Karpas-422 (cell line): ENCODE measurements at places on chromosomes 1 and 21.

DNA sequence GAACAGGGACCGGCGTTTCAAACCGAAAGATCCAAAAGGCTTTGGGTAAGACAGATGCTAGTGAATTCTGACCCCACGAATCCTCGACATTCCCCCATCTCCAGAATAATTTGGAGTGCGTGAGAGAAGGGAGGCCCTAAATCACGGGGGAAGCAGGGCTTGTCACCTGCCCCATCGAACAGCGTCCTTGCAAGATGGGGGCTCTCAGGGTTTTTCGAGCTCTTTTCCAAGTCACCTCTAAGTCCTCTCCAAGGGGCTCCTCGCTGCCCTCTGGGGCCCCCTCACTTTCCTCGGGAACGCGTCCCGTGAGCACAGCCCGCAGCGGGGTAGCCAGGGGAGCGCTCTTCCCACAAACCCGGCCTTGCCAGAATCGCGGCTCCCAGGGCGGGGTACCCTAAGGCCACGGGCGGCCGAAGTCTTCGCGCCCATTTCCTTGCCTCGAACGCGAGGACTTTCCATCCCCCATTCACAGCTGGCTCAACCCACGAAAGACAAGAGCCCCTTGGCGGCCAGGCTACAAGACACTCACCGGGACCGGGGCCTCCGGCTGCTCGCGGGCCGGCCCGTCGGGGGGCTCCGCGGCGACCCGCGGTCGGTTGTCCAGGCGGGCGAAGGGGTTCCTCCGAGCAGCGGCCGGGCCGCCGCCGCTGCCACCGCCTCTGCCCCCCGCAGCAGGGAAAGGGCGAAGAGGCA, 546 bp downstream of the DONSON start:
- peak; percentile 73 for DNase-seq

GRCh38 chr1:65341381-65341780, 32.0 kb downstream of the DNAJC6 start:
- DNase-seq, result no peak

DNA sequence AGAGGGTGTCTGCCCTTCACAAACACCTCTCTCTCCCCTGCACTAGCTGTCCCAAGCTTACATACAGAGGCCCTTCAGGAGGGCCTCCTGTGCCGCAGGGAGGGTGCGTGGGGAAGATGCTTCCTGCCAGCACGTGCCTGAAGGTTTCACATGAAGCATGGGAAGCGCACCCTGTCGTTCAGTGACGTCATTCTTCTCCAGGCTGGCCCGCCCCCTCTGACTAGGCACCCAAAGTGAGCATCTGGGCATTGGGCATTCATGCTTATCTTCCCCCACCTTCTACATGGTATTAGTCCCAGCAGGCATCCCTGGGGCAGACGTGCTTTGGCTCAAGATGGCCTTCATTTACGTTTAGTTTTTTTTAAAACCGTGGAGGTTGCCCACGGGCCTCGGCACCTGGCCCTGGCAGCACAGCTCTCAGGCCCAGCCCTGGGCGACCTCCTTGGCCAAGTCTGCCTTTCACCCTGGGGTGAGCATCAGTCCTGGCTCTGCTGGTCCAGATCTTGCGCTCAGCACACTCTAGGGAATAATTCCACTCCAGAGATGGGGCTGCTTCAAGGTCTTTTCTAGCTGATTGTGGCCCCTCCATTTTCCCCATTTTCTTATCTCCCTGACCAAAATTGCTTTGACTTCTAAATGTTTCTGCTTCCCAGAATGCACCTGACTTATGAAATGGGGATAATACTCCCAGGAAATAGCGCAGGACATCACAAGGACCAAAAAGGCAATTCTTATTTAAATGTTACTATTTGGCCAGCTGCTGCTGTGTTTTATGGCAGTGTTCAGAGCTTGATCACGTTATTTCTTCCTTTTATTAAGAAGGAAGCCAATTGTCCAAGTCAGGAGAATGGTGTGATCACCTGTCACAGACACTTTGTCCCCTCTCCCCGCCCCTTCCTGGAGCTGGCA, 6.1 kb downstream of the NPPA start:
- peak; percentile 61 for DNase-seq

DNA sequence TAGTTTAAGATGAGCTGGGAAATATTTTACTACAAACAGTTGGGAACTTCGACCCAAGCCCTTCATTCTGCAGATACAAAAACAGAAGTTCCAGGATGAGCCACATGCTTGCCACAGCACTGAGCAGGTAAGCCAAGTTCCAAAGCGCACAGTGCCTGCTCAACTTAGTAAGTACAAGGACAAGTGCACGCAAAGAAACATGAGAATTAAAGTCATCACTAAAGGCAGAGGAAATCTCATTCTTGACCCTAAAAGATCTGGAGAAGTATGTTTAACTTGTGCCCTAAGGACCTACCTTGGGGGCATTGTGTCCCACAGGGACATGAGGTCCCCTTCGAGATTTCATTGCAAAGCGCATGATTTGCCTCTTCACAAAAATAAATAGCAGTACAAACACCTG, 1.2 kb upstream of the UBAP2L start:
- DNase-seq, result peak; percentile 70

DNA sequence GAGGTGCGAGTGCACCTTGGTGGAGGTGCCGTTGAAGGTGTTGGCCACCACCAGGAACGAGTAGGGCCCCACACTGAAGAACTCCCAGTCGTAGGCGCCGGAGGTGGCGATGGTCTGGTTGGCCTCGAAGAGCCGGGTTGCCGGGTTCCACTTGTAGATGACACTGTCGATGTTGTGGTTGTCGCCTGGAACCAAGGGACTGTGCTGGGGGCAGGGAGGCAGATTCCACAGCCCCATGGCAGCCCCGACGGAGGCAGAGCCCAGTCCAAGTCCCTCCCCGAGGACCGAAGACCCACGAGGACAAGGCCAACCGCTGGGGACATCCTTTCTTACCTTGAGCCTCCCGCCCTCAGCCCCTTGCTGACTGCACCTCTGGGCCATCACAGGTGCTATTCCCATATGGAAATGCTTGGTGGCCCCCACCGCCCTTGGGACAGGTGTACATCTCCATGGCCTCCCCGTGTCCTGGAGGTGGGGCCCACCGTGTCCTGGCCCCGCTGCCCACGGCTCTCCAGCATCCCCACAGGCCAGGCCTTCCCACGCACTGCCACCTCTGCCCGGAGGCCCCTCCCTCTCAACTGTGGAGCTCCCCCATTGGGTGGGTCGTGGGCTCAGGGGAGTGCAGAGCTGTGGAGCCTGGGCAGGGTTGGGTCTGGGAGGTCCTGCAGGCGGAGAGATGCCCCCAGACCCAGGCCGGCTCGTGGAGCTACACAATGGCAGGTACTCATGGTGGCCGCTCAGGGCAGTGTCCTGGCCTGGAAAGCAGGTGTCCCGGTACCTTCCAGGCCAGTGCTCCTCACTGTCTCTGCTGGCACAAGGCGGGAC, 17.9 kb downstream of the KRTAP10-1 start:
- DNase-seq, result no peak

- DNase-seq, result no peak
Measured at GRCh38 chr1:13585612-13585991, 2.0 kb downstream of the PDPN start.

DNA sequence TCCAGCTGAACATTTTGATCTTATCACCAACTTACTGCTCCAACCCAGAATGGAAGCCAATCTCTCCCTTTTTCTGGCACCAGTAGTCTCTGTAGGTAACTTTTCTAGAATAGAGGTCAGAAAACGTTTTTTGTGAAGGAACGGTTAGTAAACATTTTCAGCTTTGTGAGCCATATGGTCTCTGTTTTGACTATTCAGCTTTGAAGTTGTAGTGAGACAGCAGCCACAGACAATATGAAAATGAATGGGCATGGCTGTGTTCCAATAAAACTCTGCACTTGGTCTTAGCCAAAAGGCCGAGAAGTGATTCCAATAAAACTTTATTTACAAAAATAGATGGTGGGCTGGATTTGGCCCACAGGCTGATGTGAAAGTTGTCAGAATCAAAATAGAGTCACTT, 28.9 kb downstream of the MAP10 start:
- no peak for DNase-seq

GRCh38 chr1:9238134-9238533, 3.6 kb downstream of the H6PD start:
- DNase-seq, result no peak

DNA sequence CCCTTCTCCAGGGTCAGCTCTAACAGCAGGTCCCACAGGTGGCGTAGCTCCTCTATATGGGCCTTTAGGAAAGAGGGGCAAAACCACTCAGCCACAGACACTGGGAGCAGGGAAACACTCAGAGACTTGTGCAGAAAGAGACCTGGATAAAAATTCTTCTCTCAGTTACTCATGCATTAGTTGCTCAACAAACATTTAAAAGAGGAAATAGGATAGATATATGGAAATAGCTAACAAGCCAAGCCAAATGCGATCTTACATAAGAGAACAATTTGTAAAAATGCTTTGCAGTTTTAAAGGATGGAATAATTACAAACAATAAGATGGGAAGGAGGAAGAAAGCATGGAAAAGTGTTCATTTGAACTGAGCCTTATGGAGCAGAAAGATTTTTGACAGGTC, 4.9 kb downstream of the SPTA1 start:
- no peak for DNase-seq

- DNase-seq, result peak; percentile 81
Measured at GRCh38 chr1:15304708-15305467, 57.9 kb downstream of the FHAD1 start.

DNA sequence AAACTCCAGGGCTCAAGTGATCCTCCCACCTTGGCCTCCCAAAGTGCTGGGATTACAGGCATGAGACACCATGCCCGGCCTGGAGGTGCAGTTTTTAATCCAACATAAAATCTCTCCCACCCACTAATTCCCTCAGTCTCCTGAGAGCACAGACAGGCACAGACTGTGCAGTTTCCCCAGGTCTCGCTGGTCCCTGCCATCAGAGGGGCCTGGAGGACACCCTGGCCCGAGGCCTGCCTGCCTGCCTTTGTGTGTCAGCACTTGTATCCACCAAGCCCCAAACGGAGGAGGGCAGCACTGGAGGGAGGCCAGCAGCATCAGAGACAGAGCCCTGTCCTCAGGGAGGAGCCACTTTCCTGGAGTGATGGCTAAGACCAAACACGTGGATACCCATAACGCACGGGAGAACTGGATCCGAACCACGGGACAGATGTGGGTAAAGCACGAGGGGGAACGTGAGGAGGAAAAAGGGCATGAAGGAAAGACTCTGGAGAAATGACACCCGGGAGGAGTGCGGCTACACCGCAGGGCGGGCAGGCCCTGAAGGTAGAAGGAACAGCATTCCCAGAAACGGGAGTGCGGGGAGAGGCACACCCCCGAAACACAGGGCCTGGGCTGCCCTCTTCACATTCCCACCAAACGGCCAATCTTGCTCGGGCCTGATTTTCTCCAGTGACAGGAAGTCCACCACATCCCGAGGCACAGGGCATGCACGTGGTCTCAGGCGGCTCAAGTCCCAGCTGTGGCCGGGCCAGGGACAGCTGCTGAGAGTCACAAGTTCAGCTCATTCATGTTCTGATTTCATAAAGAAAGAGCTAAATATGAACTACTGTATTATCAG, 29.7 kb downstream of the NPHP4 start:
- no peak for DNase-seq

- no peak for DNase-seq
Measured at GRCh38 chr1:171913385-171913784, 72.1 kb downstream of the DNM3 start.

- no peak for DNase-seq
Measured at GRCh38 chr1:60906039-60906438, 176.3 kb upstream of the NFIA start.

DNA sequence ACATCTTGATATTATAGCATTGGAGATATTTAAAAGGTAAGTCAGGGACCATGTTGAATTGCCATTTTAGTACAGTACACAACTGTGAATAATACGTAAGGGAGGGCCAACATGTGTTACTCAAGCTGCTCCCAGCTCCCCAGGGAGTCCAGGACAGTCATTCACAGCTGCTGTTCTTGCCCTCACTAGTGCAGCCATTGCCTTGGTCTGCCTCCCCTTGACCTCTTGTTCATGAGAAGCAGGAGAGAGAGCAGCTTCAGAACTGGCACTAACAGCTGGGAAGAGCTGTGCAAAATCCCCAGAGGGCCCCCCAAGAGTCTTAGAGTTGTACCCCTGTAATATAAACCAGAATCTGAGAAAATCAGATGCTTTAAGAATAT, 16.4 kb downstream of the TCEANC2 start:
- DNase-seq, result no peak

DNA sequence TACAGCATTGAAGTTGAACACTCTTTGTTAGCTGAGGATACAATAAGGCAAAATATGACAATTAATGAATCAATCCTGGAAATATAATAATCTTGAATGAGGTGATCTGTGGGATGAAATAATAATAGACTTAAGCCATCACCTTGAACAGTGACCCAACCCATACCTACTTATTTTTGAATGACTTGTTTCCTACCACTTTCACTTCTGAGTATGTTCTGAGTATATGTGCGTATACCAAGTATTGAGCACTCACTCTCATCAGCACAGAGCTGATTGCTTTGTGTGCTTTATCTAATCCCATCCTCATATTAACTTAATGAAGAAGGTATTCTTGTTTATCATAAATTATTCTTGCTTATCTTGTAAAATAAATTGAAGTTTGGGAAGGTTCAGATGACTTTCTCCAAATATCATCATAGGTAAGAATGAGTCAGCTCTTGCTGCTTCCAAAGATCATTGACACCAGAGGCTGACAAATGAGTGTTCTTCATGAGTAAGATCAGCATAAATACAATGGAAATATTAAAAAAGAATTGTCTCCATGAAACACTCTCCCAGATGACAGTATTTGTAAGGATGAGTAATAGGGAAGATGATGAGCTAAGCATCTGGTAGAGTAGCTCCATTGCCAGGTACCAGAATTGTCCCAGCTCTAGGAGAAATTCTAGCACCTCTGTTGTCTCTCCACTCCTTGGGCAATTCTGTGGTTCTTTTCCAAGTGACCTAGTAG, 198.1 kb upstream of the KIAA0040 start:
- DNase-seq, result no peak

GRCh38 chr1:203321273-203322052, 16.1 kb downstream of the BTG2 start:
- peak; percentile 33 for DNase-seq

GRCh38 chr1:89519779-89520358, 4.8 kb upstream of the LRRC8B start:
- DNase-seq, result peak; percentile 83

DNA sequence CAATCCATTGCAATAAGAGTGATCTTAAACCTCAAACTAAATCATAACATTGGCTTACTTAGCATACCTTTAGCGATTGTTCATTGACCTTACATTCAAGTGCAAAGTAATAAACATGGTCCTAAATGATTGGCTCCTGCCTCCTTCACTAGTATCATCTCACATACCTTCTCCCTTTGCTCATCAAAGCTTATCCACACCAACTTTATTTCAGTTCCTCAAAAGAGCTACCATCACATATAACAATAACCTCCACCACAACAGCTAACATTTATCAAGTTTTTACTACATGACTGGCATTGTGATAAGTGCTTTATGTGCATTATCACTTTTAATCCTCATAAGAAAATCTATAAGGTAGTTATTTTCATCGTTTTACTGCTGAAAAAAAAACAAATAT, 198.8 kb downstream of the COL24A1 start:
- no peak for DNase-seq

GRCh38 chr1:119371815-119372214, 3.2 kb downstream of the HAO2 start:
- no peak for DNase-seq

DNA sequence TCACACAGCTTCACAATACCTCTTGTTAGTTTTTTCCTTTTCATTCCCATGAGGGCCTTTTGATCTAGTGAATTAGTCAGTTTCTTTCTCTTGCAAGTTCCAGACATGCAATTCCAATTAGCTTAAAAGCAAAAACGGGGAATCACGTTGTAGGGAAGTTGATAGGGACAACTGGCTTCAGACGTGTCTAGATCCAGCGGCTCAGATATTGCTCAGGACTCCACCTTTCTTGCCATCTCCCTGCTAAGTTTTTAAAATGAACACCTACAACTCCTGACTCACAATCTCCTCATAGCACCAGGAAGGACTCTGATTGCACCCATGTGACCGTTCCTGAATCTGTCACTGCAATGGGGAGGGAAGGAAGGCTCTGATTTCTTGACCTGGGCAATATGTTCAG, 63.8 kb upstream of the ARHGAP29 start:
- DNase-seq, result no peak
